ENCODE measurements at places on chromosomes 11 and 22.

GRCh38 chr22:49528420-49528720 lies 299.3 kb downstream of the BRD1 start:
- no peak for DNase-seq

- DNase-seq = no peak
These were observed 62.1 kb downstream of the FAT3 start for GRCh38 chr11:92286709-92287108.

DNA sequence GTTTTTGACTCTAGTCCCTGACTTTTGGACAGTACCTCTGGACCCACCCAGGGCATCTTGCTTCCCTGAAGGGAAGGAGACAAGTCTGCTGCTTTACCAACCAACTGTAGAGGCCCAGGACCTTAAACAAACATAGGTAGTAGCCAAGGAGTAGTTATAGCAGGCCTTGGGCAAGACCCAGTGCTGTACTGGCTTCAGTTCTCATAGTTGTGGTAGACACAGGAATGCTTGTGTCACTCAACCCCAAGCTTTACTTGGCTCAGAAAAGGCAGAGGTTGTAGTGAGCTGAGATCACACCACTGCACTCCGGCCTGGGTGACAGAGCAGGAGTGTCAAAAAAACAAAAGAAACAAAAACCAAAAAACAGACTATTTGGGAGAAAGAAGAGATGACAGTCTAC lies 21.3 kb upstream of the OR52M1 start:
- no peak for DNase-seq

- no peak for DNase-seq
These were observed 27.9 kb downstream of the GUCY1A2 start for GRCh38 chr11:106990331-106990730.
